ENCODE measurements at places on chromosomes 3 and 15. TPM values are rescaled to one million over a fixed set of nuclear protein-coding genes. Genes with fewer than 3 reads are reported as not detected.

Gene C3orf20
- total RNA-seq, result not detected

Gene GOLGA8K
- 0.41 TPM for total RNA-seq

- DNase-seq, result no peak
Observed at GRCh38 chr3:152769523-152769922, 65.4 kb upstream of the P2RY1 start.

DNA sequence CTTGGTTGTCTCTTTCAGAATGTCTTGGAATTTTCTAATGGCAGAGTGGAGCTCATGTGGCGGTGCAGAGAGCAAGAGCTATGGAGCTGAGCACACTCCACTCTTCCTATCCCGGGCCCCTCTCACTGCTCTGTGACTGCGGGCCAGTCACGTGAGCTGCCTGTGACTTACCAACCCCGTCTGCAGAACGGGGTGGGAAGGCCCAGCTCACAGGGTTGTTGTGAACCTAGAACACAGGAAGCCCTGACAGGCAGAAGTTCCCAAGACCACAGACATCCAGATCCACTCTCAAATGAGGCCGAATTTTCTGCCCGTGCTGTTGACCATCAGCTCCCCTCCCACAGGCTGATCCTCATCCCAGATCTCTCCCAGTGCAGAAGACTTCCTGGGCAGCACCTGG lies 35.5 kb upstream of the PLXNA1 start:
- no peak for DNase-seq

- no peak for DNase-seq
Observed at GRCh38 chr15:95134431-95135110, 903.2 kb downstream of the MCTP2 start.

DNA sequence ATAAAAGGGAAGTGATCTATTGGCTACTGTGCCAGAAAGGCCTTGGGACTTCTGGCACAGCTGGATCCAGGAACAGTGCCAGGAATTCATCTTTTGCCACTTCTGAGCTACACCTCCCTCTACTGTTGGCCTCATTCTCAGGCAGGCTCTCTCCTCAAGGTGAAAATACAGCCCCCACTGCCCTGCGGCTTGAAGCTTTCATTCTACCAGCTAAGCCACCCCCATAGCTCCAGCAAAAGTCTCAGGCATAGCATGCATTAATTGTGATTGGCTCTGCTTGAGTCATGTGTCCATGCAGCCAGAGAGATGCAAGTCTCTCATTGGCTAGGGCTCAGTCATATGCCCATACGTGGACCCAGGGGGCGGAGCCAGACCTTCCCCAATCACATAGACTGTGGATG lies 142.4 kb downstream of the TPRA1 start:
- DNase-seq, result no peak

GRCh38 chr3:97959872-97960271 lies 12.4 kb downstream of the RIOX2 start:
- no peak for DNase-seq

DNA sequence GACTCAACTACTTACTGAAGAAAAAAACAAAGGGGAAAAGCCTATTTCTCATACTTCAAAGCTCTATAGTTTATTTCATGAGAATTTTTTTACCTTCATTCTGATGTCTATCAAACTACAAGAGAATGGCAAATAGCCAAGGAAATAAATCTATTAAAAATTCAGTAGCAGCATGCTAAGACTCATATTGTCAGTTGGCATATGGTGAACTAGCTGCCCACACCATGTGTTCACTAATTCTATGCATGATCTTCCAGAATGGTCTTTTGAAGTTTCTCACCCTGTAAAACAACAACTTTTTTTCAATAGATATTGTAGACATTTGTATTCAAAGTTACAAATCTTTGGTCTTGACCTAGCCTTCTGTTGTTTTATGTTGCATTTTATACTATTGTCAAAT lies 386.2 kb downstream of the RSL24D1 start:
- DNase-seq, result no peak

- no peak for DNase-seq
Observed at GRCh38 chr15:98663606-98664005, 15.3 kb downstream of the IGF1R start.

GRCh38 chr3:46985588-46985987 lies 6.1 kb downstream of the NBEAL2 start:
- DNase-seq, result no peak

GRCh38 chr3:175956964-175957363 lies 1097.8 kb downstream of the NAALADL2 start:
- DNase-seq, result no peak

- DNase-seq, result no peak
Observed at GRCh38 chr3:125120379-125121122, 64.8 kb upstream of the HEG1 start.

DNA sequence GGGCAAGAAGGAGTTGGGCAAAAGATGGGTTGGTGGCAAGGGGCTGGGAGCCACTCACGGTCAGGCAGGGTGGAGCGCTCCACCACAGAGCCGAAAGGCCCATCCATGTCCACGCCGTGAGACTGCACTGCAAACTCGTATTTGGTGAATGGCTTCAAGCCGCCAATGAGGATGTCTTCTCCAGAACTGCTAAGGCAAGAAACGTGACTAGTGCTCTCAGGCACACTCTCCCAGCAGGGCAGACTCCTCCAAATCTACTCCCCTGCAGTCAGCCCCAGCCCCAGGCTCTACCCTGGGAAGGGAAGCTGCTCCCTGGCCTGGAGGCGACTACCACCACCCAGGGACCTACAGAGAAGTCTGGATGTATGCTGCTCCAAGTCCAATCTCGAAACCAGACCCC lies 11.4 kb upstream of the IGDCC3 start:
- DNase-seq, result no peak

- DNase-seq, result no peak
Observed at GRCh38 chr3:143989461-143989860, 17.8 kb downstream of the DIPK2A start.

DNA sequence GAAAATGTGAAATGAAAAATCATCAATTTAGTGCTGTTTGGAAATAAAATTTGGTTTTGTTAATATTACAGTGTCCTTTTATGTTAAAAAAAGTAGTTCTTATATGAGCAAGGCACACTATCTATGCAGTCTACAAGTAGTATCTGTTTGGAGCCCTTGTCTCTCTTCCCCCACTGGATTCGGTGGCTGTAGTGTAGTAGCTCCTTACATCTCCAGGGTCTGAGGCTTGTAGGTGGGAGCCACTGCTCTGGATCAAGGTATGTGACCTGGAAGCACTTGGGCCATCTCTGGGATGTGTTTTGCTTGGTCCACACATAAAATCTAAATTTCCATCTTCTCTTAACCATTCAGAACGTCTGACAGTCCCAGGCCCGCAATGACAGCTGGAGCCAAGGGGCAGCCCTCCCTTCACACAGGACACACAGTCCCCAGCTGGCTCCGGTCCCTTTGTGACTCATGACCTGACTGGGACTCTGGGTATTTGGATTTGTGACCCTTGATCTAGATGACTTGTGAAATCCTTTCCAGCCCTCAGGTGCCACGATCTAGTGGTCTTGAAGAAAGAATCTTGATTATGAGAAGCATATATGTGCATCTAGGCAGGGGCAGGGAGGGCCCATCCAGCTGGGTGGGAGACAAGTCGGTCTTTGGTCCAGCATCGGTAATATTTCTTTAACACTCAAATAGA lies 80.0 kb downstream of the USP13 start:
- DNase-seq, result no peak

- DNase-seq, result no peak
Observed at GRCh38 chr3:187651282-187651681, 18.9 kb downstream of the SST start.

Gene CACNA1D
- total RNA-seq, result 0.68 TPM

DNA sequence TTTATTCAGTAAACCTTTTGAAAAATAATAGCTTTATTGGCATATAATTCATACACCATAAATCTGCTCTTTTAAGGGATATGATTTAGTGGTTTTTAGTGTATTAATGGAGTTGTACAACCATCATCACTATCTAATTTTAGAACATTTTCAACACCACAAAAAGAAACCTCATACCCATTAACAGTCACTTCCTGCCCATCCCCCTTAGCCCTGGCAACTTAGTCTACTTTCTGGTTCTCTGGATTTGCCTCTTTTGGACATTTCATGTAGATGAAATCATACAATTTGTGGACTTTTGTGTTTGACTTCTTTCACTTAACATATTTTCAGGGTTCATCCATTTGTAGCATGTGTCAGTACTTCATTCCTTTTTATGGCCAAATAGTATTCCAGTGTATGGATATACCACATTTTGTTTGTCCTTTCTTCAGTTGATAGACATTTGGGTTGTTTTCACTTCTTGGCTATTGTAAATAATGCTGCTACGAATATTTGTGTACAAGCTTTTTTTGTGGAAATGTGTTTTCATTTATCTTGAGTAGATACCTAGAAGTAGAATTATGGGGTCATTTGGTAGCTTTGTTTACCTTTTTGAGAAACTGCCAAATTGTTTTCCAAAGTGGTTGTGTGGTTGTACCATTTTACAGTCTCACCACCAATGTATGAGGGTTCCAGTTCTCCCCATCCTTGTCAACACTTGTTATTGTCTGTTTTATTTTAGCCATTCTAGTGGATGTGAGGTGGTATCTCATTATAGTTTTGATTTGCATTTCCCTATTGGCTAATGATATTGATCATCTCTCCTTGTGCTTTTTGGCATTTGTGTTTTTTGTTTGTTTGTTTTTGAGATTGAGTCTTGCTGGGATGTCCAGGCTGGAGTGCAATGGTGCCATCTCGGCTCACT lies 45.8 kb downstream of the SMAD3 start:
- no peak for DNase-seq

- DNase-seq, result no peak
Observed at GRCh38 chr15:34628577-34629152, 45.2 kb upstream of the GOLGA8B start.

DNA sequence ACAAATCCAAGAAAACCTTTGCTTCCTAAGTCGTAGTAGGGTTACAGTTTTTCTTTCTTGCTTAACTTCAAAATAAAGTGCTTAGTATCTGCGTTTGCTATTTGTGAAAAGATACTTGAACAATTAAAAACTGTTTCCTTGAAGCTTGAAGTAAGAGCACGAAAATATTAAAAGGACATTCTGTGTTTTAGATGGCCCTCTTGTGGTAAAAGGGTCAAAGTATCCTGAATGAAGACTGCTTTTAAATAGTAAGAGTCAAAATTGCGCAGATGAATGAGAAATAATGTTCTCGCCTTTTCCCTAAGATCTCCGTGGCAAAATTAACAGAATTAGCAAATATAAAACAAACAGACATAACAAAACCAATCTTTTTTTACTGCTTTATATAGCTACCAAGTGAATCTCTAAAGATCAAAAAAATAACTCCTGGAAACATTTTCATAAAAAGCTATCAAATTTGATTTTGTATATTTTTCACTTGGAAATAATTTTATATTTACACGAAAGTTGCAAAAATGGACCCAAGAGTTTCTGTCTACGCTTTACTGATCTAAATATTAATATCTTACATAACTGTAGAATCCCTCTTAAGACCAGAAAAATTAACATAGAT lies 175.4 kb downstream of the MBNL1 start:
- DNase-seq, result no peak

- DNase-seq, result no peak
Observed at GRCh38 chr3:133527081-133527715, 46.3 kb upstream of the CDV3 start.

Gene TTC14
- total RNA-seq, result 79.7 TPM

DNA sequence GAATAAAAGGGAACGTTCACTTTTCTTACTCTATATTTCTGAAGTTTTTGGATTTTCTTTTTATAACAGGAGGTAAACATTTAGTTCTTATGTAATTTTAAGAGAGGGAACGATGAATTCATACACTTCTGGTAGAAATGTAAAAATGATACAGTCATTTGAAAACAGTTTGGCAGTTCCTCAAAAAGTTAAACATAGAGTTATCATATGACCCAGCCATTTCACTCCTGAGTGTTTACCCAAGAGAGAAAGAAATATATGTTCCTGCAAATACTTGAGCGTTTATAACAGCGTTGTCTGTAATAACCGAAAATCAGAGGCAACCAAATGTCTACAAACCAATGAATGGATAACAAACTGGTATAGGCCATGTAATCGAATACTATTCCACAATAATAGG lies 20.8 kb upstream of the CCR9 start:
- DNase-seq, result no peak

GRCh38 chr3:78076379-78076778 lies 1036.5 kb downstream of the ROBO2 start:
- DNase-seq, result no peak

Gene C3orf22
- not detected for total RNA-seq

Gene CADM2
- 1.8 TPM for total RNA-seq

Gene ECE2
- not detected for total RNA-seq

Gene TMCC1
- total RNA-seq, result 17.7 TPM

GRCh38 chr3:64957408-64958198 lies 269.8 kb upstream of the ADAMTS9 start:
- no peak for DNase-seq

Gene TRIM42
- not detected for total RNA-seq

Gene SLC6A20
- not detected for total RNA-seq

DNA sequence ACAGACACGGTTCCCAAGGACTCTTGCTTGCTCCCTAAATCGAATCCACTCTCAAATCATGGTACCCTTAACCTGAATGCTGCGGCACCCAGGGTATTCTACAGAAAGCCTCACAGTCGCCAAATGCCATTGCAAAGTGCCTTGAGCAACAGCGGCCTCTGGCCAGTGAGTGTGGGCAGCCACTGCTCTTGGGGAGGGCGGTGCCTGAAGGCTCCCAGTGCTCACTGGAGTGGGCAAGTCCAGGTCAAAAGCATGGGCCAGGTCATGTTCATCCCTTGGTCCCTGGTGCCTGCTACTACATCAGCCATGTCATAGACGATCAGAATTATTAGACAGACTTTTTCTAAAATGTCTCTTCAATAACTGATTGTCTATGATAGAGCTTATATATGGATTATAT lies 82.5 kb downstream of the ADAMTS17 start:
- DNase-seq, result no peak

Gene GOLGA8Q
- total RNA-seq, result 15.8 TPM
